ENCODE measurements at places on chromosomes 13 and 19. TPM values are rescaled to one million over a fixed set of nuclear protein-coding genes. Genes with fewer than 3 reads are reported as not detected.
A peak's percentile ranks its signal among the peaks of the same experiment; 100 is the strongest.

GRCh38 chr13:89514534-89515312, 1832.8 kb upstream of the MIR17HG start:
- H3K27me3 ChIP-seq: no peaks in the 10 kb centered on the region
- H3K36me3 ChIP-seq: no peaks in the 10 kb centered on the region
- H3K4me3 ChIP-seq: no peak overlapping the region
- peak; percentile 14 for DNase-seq
- peak overlapping the region; percentile 57 for H3K27ac ChIP-seq
- peaks cover 23% of the 10 kb centered on the region for H3K4me1 ChIP-seq

- no peaks in the 10 kb centered on the region for H3K36me3 ChIP-seq
- no peaks in the 10 kb centered on the region for H3K4me1 ChIP-seq
- H3K27ac ChIP-seq: no peak overlapping the region
- H3K4me3 ChIP-seq: no peak overlapping the region
Observed at GRCh38 chr19:3740431-3740830, 21.1 kb downstream of the APBA3 start.

DNA sequence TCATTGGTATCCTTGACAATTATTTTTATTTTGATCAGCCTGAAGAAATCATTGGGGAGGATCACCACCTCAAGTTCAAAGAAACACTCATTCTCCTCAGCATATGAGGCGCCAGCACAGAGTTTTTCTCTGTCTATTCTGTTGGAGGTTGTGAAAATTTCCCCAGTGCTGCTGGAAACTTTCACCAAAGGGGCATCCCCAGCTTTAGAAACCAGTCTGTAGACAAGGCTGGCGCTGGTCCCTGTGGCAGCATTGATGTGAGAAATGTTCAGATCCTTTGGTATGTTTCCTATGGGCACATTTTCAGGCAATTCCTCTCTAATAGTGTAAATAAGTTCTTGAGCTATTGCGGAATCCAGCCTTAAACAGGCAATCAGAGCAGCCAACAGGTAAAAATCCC, 2.1 kb downstream of the PCDH9 start:
- H3K27me3 ChIP-seq: no peaks in the 10 kb centered on the region
- H3K4me1 ChIP-seq: no peaks in the 10 kb centered on the region

DNA sequence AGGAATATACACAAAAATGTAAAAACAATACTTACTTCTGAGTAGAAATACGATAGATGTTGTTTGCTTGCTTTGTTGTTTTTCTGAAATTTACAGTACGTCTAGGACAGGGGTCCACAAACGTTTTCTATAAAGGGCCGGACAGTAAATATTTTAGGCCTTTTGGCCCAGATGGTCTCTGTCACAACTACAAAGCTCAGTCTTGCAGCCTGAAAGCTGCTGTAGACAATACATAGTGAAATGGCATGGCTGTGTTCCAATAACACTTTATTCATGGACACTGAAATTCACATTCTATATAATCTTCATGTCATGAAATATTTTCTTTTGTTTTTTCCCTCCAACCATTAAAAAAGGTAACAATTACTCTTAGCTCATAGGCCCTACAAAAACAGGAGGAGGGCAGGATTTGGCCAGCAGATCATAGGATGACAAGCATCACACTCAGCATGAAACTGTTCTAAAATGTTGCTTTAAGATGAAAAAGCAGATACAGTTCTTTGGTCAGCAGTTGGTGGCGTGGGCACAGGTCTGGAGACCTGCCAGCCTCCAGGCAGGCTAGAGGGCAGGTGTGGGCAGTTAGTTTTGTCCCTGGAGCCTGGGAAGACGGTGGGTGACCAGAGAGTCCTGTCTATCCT, at the start of gene EDDM13:
TSS of gene EDDM13 (plus strand) at position 588 of the 638 bp plus-strand sequence. CDS start 87 bp downstream, outside the sequence.
- H3K4me1 ChIP-seq: no peaks in the 10 kb centered on the region
- no peaks in the 10 kb centered on the region for H3K27me3 ChIP-seq
- no peak within 1 kb of the TSS for H3K4me3 ChIP-seq
- H3K36me3 ChIP-seq: no peaks in the 10 kb centered on the region
- no peak within 1 kb of the TSS for H3K27ac ChIP-seq

The TMPRSS9 gene
- not detected for total RNA-seq
